ENCODE measurements at places on chromosomes 1 and 21.
A peak's percentile ranks its signal among the peaks of the same experiment; 100 is the strongest.

DNA sequence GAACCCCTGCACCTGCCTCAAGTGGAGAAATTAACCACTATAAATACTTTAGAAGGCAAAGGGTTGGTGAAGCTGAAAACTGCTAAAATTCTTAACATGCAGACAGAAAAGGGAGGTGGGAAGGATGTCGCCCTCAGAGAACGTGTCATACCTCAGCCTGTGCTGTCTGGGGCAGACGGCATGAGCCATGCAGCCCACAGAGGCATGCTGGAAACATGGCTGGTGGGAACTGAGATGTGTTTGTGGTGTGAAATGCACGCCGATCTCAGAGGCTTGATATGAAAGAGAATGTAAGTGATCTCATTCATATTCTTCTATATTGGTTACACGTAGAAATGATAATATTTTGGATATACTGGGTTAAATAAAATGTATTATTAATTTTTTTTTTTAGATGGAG, 16.3 kb downstream of the AGPAT3 start:
- peak; percentile 38 for DNase-seq

- DNase-seq = no peak
Observed at GRCh38 chr1:163864207-163864606, 542.5 kb downstream of the NUF2 start.

- DNase-seq = no peak
Observed at GRCh38 chr1:158916085-158916484, 15.3 kb upstream of the PYHIN1 start.

GRCh38 chr1:243680860-243681259, 169.2 kb downstream of the AKT3 start:
- no peak for DNase-seq

DNA sequence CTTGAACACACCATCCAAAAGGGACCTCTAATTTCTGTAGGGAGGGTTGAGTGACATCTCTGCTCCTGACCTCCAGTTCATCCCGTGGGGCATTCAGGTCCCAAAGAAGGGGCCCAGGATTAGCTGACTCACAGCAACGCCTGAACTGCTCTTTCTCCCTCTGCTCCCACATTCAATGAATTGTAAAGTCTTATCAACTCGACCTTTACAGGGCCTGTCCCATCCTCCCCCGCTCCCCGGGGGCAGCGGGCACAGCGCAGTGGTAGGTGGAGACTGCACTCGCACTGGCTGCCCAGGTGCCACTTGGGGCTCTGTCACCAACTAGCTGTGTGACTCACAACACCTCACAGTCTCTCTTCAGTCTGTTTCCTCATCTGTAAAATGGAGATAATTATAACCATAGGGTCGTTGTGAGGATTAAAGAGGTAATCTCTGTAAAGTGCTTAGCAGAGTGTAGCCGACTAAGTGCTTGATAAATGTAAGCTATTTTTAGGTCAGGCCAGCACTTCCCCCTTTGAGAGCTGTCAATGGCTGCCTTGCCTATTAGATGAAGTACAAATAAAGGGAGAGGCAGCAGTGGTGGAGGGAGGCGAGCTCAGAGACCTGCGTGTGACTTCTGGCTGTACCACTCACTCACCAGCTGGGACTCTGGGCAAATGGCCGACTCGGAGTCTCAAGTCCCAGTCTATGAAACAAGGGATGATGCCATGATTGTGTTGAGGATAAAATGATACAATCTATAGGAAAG, 637 bp upstream of the MYBPHL start:
- no peak for DNase-seq

GRCh38 chr1:20685099-20685662, 24.0 kb upstream of the DDOST start:
- no peak for DNase-seq

GRCh38 chr1:6224718-6225117, 11.0 kb downstream of the ICMT start:
- no peak for DNase-seq

DNA sequence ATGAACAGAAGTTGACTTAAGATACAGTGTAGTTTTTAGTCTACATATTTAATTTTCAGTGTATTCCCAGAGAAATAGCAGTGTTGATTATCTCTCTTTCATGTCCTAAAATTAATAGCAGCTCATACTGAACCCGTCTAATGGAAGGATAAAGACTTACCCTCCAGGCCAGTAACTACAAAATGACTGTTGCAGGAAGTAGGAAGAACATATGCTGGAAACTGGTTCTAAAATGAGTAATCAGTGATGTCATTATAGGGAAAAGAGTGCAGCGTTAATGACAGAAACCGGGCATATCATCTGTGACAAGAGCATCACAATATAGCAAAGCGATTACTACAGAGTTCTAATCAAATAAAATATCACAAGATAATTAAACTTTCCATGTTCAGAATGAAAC, 385.5 kb downstream of the SMYD3 start:
- DNase-seq = no peak

DNA sequence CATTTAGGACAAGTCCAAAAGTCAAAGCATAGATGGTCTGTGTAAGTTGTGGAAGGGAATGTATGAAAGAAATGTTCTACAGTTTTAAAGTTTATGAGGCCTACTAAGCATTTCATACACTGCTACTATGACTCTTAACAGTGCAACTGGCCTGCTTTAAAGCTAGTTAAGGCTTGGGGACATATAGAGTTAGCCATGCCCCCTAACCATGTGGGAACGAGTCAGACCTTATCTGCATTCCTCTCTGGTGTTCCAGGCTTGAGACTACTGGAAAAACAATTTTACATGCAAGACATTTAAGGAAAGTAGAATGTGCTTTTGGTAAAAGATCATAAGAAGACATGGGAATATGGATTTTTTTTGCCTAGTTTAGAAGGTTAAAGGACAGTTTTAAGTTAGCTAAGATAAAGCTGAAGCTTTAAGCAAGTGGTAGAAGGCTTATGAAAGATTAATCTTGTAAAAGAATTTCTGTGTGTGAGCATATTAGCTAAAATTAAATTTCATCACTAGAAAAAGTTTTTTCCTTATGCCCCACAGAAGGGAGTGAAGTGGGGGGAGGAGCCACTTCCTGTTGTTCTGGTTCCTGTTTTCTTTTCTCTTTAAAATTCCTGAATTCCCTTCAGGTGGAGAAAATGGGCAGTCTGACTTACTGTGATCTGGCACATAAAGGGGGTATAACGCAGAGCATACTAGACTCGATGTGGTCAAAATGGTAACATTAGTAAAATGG, 8.9 kb upstream of the CD48 start:
- DNase-seq = no peak

GRCh38 chr1:153360592-153361479, 3.2 kb downstream of the S100A9 start:
- DNase-seq = no peak

- DNase-seq = peak; percentile 55
Observed at GRCh38 chr1:17437580-17438317, 1.7 kb downstream of the RCC2 start.

GRCh38 chr1:243378669-243379068, 122.8 kb downstream of the SDCCAG8 start:
- no peak for DNase-seq

DNA sequence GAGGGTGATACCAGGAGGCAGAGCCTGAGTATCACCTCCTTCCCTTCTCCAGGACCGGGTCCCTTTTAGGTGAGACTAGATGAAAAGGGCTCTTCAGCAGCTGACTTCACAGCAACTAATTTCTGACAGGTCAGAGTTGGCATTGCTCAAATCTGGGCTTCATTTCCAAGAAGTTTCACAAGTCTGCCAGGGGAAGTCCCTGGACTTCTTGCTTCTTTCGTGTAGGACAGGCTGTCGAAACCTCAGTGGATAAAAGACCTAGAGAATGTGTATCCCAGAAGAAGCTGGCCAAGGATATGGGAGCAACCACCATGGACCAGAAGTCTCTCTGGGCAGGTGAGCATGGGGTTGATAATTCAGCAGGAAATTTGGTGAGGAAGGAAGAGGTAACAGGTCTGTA, at the start of gene CHI3L2:
Gene CHI3L2, plus strand, starts transcription at position 280 of the 400 bp plus-strand sequence. Its CDS starts 17 bp downstream, at position 297.
- no peak for DNase-seq

- DNase-seq = no peak
Observed at GRCh38 chr1:40648928-40649591, 16.4 kb downstream of the RIMS3 start.
